ENCODE measurements at places on chromosomes 5 and 9.

GRCh38 chr5:74314906-74315305 lies 325.6 kb downstream of the ENC1 start:
- no peak for DNase-seq

DNA sequence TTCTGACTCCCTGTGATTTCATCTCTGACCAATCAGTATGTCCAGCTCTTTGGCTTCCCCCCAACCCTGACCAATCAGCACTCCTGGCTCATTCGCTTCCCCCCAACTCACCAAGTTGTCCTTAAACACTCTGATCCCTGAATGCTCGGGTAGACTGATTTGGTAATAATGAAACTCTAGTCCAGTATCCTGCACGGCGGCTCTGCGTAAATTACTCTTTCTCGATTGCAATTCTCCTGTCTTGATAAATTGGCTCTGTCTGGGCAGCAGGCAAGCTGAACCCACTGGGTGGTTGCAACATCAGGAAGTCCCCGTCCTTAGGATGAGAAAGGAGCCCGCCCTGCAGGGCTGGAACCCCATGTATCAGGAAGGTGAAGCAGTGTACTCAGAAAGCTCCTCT lies 10.4 kb downstream of the FCN2 start:
- no peak for DNase-seq

DNA sequence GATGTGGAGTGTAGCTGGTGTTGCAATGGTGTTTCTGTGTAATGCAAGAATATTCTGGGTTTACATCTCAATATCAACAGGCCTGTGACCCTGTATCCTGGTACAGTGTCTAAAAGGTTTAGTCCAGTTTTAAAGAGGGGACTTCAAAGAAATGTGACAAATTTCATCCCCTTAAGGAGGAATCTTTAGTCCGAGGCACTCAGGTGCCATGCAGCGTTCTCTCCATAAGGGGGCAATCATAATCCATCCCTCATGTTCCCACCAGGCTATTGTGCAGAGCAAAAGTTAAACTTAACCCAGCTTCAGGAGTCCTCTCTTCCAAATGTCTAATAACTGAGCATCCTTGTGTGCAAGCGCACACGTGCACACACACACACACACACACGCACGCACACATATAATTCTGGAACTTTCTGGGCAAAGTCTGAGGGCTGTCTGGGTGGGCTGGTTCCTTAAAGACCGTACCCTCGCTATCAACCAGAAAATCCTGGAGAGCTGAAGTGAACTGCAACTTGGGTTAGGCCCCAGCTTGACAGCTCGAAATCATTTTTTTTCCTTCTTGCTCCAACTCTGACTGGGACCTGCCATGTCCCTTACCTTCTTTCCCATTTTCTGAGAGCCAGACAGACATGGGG lies 46.0 kb downstream of the CRB2 start:
- DNase-seq, result peak; percentile 31

DNA sequence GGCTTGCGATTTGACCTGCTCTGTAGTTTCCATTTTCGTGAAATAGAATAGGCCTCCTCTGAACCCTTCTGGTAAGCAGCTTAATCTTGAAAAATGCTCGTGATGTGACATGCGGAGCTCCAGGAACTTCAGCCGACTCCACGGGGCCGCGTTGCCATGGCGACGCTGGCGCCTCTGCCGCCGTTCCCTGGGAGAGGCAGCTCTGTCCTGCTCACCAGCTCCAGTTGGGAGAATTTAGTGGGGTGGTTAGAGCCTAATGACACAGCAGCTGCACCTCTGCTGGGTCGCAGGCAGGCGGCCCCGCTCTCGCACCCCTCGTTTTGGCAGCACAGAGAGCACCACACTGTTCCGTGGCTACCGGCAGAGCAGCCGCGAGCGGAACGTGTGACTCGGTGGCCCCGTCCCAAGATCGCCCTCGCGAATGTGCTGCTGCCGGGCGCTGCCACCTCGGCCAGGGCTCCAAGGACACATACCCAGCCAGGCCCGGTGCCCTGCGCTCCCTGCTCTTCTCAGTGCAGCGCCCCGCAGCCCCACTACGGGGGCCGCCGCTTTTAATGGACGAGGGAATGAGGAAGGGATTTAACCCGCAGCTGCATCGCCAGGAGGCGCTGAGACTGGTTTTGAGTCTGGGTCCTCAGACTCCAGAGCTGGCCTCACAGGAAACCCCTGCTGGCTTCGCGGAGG lies 131.2 kb upstream of the LMX1B start:
- no peak for DNase-seq

GRCh38 chr9:101333490-101333889 lies 51.3 kb downstream of the BAAT start:
- no peak for DNase-seq

GRCh38 chr5:95617057-95617456 lies 2.8 kb upstream of the GPR150 start:
- no peak for DNase-seq

DNA sequence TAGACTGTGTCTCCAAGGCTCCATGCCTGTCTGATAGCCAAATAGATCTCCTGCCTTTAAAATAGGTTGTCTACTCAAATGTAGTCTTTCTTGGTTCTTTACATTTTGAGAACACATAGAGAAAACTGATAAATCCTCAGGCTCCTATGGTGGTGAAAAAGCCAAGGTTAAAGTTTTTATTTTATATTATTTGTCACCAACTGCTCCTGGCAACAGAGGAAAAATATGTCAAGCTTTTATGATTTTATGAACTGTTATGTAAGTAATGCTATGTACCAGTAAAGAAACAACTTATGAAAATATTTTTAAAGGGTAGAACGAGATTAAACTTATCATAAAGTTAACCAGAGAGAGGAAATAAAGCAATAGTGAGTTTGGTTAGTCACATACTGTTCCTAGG lies 222.8 kb downstream of the NR2F1-AS1 start:
- DNase-seq, result no peak

- DNase-seq, result no peak
Observed at GRCh38 chr9:22354699-22355384, 91.8 kb upstream of the DMRTA1 start.

GRCh38 chr9:117705386-117705785 lies 1.2 kb downstream of the TLR4 start:
- DNase-seq, result no peak

GRCh38 chr5:111079846-111080245 lies 8.3 kb downstream of the TSLP start:
- DNase-seq, result no peak

GRCh38 chr5:113321276-113321675 lies 113.5 kb downstream of the TSSK1B start:
- DNase-seq, result no peak

DNA sequence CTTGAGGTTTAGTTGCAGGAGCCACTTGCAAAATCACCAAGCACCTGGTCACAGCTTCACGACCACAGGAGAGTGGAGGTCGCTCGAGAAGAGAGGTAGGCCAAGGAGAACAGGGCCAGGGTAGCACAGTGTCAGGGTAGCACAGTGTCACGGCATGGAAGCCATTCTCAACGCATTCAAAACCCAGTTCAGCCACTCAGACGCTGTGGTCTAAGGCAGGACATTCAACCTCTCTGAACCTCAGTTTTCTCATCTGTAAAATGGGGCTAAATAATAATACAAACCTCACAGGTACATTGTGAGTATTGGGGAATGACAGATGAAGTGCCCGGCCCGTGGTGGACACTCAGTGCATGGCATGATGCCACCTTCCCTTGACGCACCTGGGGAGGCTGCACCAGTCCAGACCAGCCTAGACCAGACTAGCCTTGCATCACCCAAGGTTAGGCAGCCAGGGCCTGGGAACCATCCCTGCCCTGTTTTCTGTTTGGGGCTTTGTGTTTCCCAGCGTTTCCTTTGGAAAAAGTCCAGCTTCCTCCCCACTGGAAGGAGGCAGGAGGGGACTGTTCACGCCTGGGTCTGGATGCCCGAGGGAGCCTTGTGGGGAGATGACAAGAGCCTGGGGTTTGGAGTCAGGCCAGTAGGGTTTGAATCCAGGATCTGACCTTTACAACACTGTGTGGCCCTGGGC lies 7.8 kb upstream of the LMX1B start:
- DNase-seq, result no peak

- no peak for DNase-seq
Observed at GRCh38 chr5:144089401-144090021, 80.9 kb downstream of the YIPF5 start.

DNA sequence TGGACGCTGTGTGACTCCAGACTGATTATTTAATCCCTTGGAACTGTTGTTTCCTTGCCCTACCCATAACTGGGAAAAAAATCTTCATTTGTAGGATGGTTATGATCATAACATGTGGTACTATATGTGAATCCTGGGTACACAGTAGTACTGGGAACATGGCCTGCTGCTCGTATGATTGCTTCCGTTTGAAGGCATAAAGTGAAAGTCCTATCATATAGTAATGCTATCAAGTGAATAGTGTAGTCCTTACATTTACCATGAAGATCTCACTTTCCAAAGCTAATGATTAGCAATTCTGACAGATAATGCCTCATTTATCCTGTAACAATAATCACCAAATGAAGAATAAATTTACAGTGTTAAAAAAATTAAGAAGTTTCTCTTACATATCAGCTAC lies 53.2 kb downstream of the MEF2C start:
- DNase-seq, result no peak

- no peak for DNase-seq
Observed at GRCh38 chr5:78648359-78649210, at the start of gene LHFPL2. Gene LHFPL2, minus strand, starts transcription at chr5:78648772. Its CDS starts 138,559 bp downstream, at chr5:78510213.

GRCh38 chr9:6351737-6352136 lies 23.6 kb downstream of the TPD52L3 start:
- no peak for DNase-seq

GRCh38 chr9:135491764-135492163 lies 8.7 kb upstream of the MRPS2 start:
- no peak for DNase-seq

- peak; percentile 16 for DNase-seq
Observed at GRCh38 chr5:171310212-171310818, 1.3 kb downstream of the TLX3 start.

DNA sequence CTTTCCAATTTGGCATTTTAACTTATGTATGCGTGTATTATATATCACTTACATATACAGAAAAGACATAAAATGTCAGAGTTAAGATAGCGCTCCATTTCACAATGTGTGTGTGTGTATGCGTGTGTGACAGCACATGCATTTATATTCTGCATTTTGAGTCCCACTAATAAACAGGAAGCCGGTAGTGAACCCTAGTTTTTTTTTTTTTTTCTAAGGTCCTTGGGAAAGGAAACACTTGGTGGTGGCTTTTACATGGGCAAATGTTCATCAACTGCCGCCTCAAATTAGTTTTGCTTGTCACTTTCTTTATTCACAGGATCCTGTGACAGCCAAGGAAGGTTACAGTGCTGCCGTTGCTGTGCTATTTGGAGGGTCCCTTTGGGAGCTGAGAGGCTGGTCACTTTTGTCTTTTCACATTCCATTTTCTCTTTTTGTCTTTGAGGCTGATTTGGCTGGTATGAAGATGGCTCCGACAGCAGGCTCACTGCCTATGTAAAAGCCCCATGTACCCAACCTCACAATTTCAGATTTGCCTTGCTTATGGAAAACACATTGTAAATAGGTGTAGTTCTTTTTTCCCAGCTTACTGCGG lies 298.9 kb downstream of the CSNK1G3 start:
- DNase-seq, result no peak

- DNase-seq, result no peak
Observed at GRCh38 chr9:91315191-91315590, 46.5 kb downstream of the AUH start.

DNA sequence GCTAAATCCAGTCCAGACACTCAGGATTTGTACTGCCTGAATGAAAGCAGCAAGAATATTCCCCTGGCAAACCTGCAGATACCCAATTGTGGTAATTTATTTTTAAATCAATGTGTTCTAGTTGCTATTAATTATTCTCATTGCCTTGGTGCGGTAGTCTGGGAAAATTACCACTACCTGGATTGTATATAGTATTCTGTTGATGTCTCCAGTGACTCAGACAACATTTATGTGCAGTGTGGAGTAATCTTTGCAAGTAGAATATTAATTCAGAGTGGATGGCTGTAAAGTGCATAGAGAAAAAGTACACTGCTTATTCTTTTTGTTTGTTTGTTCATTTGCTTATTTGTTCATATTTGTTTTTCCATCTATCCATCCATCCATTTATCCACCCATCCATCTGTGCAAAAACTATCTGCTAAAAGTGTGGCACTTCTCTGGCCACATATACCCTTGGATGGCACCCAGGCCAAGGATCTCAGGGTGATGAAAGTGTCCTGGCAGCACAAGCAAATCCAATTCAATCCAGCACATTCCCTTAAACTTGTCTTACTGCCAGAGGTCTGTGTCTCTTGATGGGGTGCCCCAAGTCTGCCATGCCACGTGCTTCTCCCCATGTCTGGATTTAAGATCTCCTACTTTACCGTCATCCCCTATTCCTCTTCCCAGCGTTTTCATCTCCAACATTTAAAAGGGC lies 41.3 kb downstream of the NTRK2 start:
- no peak for DNase-seq

- DNase-seq, result no peak
Observed at GRCh38 chr5:111320953-111321352, 96.8 kb downstream of the CAMK4 start.

GRCh38 chr9:87307848-87308247 lies 189.8 kb upstream of the DAPK1 start:
- no peak for DNase-seq

DNA sequence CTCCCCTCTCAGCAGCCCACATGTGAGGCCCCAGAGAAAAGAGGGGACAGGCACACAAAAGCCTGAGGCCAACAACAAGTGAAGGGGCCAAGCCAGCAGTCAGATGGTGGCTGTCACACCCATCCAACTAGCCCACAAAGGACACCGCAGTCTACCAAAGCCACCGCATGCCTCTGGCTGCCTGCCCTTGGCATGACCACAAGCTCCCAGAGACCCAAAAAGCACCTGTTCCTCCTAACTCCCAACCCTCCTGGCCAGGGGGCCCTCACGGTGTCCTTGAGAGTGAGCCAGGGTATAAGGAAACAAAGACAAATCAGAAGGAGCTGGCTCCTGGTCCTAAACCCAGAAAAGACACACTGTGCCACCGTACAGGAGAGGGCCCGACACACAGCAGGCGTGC lies 77.8 kb upstream of the LRRTM2 start:
- DNase-seq, result no peak

DNA sequence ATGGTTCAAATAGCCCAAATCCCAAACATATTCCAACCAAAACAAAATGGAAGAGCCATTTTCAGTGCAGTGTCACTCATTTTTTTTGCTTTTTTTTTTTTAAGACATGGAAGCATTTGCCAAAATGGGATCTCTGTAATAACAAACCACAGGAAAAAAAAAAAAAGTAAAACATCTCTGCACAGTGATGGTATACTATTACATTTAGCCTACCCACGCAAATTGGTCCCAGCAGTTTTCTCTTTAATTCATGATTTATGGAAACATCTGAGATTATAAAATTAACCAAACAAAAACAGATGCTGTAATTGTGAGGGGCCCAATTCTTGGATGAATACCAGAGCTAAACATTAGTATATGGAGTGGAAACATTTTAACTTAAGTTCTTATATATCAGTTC lies 566.6 kb downstream of the ZNF608 start:
- DNase-seq, result no peak

Measured in HL-60 (cell line).